G401 (cell line): ENCODE measurements at places on chromosomes 12 and 14. TPM values are rescaled to one million over a fixed set of nuclear protein-coding genes. Genes with fewer than 3 reads are reported as not detected.

- DNase-seq, result no peak
Observed at GRCh38 chr14:68341411-68342212, 451.3 kb downstream of the ZFP36L1 start.

DNA sequence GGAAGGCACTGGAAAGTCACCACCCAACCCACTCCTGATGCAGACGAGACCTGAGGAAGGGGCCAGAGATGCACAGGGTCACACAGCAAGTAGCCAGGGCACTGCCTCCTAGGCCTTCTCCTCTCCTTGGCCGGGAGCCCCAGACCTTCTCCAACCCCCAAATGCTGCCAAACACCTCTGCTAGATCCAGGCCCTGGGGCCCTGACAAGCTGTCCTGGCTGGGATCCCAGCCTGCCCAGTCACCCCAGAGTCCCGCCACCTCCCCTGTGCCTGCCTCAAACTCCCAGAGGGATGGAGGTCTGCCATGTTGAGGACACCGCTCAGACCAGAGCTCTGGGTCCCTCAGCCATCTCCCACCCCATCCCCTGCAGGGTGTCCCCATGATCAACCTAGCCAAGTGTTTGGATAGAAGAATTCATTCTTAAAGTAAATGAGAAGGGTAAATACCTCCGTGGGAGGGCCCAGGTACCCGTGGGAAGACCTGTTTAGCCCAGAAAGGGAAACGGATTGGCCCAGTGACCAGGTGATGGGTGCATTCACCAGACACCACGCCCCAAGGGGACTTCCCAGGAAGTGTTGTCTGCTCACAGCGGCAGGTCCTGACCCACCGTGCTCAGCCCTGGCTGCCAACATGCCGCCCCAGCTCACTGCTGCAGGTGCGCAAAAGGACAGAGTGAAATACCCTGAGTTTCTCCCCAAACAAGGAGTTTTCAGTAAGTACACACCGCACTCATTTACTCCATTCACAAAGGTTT lies 4.6 kb upstream of the DIO3 start:
- no peak for DNase-seq

DNA sequence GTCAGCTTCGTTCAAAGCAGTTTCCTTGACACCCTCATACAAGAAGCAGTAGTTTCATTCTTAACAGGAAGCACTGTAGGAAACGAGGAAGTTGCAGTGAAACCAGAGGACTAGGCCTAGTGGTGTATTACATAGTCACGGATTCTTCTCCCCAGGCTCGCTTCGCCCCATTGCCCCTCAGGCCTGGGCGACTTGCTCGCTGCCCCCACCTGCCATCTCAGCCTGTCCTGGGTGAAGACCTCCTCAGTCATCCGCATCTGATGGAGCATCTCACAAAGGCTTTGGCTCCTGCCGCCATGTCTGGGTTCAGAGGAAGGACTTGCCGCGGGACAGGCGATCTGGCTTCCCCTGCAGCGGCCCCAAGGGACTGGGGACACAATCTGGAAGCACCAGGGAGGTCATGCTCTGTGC lies 93.5 kb downstream of the LMNTD1 start:
- no peak for DNase-seq

GRCh38 chr14:97457575-97458085 lies 660.4 kb downstream of the VRK1 start:
- no peak for DNase-seq

- DNase-seq, result no peak
Observed at GRCh38 chr14:105884808-105885281, 358.5 kb downstream of the TMEM121 start.

- no peak for DNase-seq
Observed at GRCh38 chr14:68694516-68695235, 98.2 kb downstream of the ZFP36L1 start.

DNA sequence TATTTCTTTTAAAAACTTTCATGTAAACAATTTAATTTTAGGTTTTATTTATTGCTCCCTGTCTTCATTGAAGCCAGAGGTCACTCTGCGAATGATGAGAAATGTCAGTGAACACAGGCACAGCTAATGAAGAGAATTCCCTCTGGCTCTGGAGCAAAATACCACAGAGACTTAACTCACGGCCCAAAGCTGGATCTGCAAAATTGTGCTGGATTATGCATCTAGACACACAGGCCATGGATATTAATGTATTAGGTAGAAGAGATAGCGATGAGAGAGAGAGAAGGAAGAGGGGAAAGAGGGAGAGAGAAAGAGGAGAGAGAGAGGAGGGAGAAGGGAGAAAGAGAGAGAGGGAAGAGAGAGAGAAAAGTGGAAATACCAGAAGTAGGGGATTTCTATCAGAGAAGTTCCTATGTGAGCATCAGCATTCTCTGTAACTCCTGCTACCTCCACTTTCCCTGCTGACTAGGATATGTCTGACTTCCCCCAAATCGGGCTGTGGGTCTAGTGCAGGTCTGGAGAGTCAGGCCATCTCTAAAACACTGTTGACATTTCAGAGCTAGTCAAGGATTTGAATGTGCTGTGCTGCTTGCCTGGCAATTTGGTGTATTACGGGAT lies 3.7 kb downstream of the ARHGDIB start:
- DNase-seq, result no peak

The SPX gene
- total RNA-seq, result 0.47 and 4.2 TPM in 2 replicates

The CCDC177 gene
- total RNA-seq, result 0.75 TPM in 1 of 2 replicates, not detected in the other
